ENCODE measurements at places on chromosomes 6 and 20. TPM values are rescaled to one million over a fixed set of nuclear protein-coding genes. Genes with fewer than 3 reads are reported as not detected.
A peak's percentile ranks its signal among the peaks of the same experiment; 100 is the strongest.

DNA sequence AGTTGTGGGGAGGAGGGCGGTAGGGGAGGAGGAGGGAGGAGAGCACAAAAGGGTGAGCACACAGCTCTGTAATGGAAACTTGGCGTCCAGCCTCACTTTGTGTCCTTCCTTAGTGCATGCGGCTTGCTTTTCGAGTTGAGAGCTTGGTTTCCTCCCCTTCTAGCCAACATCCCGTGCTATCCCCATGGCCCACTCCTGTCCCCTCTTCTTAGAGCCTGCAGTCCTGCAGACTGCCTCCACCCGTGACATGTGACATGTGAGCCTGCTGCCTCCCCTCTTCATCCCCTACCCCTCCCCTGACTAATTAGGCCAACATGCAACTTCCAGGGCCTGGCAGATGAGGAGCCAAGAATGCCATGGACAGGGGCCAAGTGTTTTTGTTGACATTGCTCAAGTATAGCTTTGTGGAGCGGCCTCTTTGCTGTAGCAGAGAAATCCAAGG lies 63.2 kb downstream of the SLC24A3 start:
- peak; percentile 56 for DNase-seq

GRCh38 chr6:167840160-167840525 lies 13.4 kb downstream of the AFDN start:
- no peak for DNase-seq

GRCh38 chr6:156420172-156420993 lies 356.8 kb upstream of the ARID1B start:
- no peak for DNase-seq

DNA sequence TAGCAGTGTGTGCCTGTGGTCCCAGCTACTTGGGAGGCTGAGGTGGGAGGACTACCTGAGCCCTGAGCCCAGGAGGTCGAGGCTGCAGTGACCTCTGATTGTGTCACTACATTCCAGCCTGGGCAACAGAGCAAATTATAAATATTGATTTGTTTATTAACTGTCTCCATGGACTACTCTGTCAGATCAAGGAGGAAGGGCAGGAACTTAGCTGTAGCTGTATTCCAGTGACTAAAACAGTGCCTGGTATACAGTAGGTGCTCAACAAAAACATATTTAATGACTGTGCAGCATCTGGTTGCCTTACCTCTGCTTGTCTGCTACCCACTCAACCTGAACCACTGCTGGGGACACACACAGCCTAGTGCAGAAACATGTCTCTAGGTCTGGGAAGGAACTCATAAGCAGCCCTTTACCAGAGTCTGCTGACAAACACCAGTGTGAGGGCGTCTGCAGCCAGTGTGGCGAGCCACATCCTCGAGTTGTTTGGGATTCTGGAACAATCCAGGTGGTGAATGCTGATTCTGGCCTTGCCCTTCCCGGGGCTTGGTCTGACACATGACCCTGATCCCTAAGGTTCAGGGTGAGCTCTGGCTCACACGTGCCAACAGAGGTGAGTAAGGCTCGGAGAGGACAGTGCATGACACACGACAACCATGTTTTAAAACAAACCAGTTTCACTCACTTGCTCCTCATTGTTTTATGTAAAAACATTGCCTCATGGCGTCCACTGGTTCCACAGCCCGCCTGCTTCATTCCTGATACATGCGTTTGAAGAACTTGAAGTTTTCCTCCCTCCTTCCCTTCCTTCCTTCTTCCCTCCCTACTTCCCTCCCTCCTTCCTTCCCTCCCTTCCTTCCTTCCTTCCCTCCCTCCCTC lies 117.9 kb upstream of the ZNF217 start:
- DNase-seq = no peak

GRCh38 chr20:10179574-10180298 lies 38.9 kb upstream of the SNAP25 start:
- no peak for DNase-seq

- DNase-seq = no peak
These were observed 83.9 kb downstream of the SAMD3 start for GRCh38 chr6:130138909-130139242.

DNA sequence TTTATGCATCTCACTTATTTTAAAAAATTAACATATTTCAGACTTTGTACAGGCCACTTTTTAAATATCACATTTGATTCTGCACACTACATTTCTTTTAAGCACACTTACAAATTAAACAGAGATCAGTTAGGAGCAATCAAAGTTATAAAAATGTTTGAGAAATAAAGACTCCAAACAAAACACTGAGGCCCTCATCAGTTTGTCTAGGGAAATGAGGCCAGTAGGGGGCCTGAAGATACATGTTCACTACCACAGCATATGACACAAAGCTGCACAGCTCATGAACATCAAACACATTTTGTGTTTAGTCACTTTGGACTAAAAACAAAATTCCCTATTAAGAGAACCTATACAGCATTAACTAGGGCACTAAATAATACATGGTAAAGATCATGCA lies 180.5 kb downstream of the PDE7B start:
- no peak for DNase-seq

- DNase-seq = no peak
These were observed 7.3 kb downstream of the TMEM181 start for GRCh38 chr6:158567152-158567551.

- no peak for DNase-seq
These were observed 241.6 kb downstream of the LMBRD1 start for GRCh38 chr6:69555088-69555638.

DNA sequence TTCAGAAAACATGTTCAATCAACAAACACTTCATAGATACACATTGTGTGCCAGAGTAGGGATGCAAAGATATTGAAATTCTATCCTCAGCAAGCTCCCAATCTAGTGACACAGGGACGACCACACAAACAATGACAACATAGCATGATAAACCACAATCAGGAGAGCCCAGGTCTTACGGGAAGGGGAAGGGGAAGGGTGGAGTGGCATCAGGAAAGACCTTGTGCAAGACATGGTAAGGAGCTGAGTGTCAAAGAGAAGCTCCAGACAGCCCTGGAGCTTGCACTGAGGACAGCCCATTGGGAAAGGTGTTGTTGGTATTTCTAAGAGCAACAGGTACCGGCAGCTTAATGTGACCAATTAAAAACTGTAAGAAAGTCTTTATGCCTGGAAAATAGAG lies 103.6 kb downstream of the PDE7B start:
- DNase-seq = no peak

DNA sequence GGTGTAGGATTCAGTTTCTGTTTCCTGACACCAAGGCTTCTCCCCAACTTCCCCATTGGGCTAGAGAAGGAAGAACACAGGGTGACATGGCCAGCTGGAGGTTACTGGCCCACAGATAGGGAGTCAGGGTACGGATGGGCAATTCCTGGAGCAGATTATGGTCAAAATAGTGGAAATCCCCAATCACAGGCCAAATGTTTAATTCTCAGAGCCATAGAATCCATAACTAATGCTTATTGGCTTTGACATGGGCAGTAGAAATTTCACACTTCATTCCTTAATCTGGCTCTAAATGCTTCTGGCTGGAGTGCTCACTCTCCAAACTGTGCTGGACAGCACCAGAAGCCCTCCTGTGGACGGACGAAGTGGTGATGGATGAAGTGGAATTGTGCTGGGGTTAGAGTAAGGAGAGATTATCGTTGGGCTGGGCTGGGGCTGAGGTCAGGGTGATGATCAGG lies 887 bp downstream of the SIGLEC1 start:
- no peak for DNase-seq

GRCh38 chr6:154932515-154933027 lies 62.5 kb upstream of the TIAM2 start:
- DNase-seq = no peak

Gene PAX1
- not detected for total RNA-seq

Data from lower lobe of right lung (tissue), 2 donors.